ENCODE measurements at places on chromosomes 16 and 17. TPM values are rescaled to one million over a fixed set of nuclear protein-coding genes. Genes with fewer than 3 reads are reported as not detected.

DNA sequence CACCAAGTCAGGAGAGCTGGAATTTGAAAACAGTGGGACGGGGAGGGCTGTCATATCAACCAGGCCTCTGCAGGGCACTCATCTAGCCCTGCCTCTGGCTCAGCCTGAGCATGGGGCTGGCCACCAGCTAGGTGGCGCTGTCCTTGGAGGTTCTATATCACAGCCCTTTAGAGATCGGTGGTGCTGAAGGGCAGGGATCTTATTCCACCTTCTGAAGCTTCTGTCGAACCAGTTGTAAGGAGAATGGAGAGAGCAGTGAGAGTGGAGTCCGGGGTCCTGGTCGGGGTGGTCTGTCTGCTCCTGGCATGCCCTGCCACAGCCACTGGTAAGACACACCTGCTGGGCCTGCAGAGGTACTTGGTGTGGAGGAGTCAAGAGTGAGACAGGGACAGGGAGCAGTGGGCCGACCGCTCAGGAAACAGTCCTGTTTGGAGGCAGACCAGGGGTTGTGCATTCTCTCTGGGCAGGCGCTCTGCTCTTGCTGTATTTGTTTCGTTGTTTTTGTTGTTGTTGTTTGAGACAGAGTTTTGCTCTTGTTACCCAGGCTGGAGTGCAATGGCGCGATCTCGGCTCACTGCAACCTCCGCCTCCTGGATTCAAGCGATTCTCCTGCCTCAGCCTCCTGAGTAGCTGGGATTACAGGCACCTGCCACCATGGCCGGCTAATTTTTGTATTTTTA, at the start of gene CES3:
CES3 (plus strand) TSS at position 202 of the 680 bp plus-strand sequence; CDS start at position 244, 42 bp downstream.
- peak; percentile 63 for DNase-seq

Gene TEN1
- total RNA-seq = 15.3 TPM

- no peak for DNase-seq
Measured at GRCh38 chr16:875182-876040, 74.9 kb upstream of the GNG13 start.

Gene B9D1
- 23.6 TPM for total RNA-seq

DNA sequence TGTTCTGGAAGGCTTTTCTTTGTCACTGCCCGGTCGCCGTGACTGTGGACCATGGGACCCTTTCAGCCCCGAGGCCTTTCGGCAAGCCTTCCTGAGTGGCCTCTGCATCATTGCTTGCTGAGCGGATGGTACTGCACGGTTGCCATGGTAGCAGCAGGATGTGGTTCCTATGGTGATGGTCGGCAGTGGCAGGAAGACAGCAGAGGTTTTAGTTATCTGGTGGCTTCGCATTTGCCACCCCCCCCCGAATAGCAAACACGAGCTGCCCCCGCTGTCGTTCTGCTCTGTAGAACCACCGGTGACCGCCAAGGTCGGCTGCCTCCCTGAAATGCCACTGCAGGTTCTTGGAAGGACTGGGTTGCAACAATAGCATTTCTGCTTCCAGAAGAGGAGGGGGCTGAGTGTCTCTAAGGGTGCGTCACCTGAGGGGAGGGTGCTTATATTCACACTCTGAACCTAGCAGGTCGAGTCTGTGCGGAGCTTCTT, 76.6 kb downstream of the CMIP start:
- DNase-seq = no peak

Gene KRT9
- total RNA-seq = not detected

DNA sequence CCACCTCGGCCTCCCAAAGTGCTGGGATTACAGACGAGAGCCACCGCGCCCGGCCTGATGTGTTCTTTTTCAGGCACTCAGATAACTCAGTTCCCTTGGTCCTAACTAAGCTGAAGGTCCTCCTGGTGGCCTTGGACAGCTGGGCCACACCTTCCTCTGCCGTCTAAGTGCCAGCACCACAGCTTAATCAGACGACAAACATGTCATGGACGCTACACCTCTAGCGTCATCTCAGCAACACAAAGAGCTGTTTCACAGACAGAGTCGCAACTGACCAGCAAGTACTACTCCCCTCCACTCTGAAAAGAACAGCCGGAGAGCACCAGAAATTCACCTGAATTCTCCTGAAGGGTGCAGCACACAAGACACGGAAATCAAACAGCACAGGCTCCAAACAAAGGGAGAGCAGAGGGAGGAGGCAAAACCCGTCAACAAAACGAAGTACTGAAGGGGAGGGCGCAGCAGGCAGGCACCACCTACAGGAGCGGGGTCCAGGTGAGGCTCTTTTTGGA, 4.4 kb downstream of the TRAP1 start:
- no peak for DNase-seq

Gene FZD2
- 92.4 TPM for total RNA-seq

Gene FOXL1
- 19.9 TPM for total RNA-seq

Gene TTYH2
- total RNA-seq = 2.9 TPM

Gene CA5A
- not detected for total RNA-seq

DNA sequence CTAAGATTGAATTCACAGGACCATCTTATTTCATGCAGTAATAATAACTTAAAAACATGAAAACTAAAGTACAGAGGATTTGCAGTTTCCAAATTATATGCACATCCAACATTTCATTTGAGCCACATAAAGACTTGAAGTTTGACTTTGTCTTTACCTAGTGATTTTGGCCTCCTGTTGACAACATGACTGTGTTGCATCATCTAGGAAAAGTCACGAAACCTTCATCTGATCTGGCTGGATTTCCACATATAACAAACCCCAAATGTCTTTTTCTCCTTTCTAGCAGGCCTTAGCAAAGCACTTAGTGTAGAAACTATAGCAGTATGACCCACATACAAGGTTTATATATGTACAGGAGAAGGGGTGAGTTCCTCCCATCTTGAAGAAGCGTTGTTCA, 406.5 kb upstream of the CDH5 start:
- DNase-seq = no peak

Gene EPN3
- total RNA-seq = not detected

Gene PRR14
- total RNA-seq = 32.4 TPM

DNA sequence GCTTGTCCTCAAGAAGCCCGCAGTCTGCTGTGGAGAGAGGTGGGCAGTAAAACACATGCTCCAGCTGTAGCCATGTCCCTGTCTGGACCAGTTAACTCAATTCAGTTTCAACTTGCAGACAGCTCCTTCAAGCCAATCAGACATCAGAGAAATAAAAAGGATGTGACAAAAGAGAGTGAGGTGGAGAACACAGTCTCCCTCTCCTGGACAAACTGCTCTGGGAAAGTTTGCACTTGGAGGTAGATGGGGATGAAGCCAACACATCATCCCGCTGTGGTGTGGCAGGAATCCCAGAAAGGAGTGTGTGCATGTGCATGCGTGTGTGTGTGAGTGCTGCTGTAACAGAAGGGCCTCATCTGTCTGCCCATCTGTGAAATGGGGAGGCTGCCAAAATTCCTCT, 358.6 kb upstream of the ASIC2 start:
- no peak for DNase-seq

DNA sequence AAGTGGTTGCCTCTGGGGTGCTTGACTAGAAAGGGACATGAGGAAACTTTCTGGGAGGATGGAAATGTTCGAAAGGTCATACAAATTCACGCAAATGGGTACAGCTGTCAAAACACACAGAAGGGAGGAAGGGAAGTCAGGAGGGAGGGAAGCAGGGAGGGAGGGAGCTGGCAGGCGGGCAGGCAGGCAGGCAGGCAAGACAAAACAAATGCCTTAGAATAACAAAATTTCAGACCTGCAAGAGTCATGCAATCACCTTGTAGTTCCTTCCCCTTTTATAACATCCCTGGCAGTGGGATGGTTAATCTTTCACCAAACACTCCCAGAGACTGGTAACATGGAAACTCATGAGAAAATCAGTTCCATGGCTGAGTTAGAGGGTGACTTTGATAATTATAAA, 189.2 kb downstream of the STX8 start:
- DNase-seq = no peak

- DNase-seq = no peak
Measured at GRCh38 chr17:49489348-49489747, 5.7 kb upstream of the NGFR start.

GRCh38 chr17:77906377-77906871, 52.1 kb upstream of the TNRC6C start:
- no peak for DNase-seq
